NCI-H2081 (cell line): ENCODE measurements at places on chromosomes 5 and 9.

DNA sequence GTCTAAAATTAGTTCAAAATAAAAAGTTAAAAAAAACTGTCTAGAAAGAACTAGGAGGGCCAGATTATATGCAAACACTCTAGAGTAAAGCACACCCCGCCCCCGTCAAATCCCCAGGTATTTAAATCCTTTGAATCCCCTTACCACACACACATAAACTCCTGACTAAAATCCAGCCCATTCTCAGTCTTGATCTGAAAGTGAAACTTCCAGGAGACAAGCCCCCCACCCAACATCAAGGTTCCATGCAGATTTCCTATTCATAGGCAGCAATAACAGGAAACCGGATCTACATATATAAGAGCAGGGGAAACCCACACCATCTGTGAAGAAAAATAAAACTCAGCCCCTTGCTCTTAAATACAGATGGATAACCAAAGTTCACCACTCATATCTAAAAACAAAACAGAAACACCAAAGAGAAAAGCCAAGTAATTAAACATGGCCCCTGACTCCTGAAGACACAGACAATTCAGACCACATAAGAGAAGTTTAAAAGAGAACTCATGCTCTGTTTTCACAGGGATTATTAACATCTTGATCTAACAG lies 42.3 kb downstream of the MARCHF3 start:
- DNase-seq = no peak

GRCh38 chr5:58245476-58245840 lies 214.4 kb downstream of the PLK2 start:
- DNase-seq = peak; percentile 73

GRCh38 chr9:98146101-98146991 lies 27.3 kb upstream of the TRIM14 start:
- DNase-seq = no peak

- DNase-seq = no peak
These were observed 588.3 kb downstream of the EBF1 start for GRCh38 chr5:158511454-158511853.

- no peak for DNase-seq
These were observed 75.0 kb downstream of the TNC start for GRCh38 chr9:115042781-115043509.
